Fibroblast of skin of left biceps (primary cell): ENCODE measurements at places on chromosomes 11 and 22.

DNA sequence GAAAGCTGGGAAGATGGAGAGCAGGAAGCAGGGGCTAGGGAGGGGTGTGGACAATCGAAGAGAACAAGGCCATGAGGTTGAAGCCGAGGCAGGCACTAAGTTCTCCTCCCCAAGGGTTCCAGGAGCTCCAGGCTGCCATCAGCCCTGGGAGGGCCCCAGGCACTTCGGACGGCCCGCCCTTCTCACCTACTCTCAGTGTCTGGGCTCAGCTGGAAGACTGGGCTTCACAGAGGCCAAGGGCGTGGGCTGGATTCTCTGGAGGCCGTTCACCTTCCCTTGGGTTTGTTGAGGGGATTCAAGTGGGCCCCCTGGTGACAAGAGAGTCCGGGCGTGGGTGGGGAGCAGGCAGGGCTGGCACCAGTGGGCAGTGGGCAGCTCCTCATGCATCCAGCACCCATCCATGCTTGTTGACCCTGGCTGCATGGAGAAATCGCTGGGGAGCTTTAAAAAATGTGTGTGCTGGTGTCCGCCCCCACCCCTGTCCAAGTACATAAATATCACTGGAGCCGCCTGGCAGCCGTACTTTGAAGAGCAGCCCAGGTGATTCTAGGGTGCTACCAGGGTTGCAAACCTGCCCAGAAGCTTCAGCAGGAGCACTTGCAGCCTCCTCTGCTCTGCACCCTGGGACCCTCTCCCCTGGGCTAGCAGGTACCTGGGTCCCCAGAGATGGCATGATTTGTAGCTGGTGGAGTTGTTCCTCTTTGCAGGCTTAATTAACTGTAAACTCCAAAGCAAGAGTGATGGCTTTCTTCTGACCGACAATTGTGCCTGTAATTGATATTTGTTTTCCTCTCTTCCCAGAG lies 74.3 kb downstream of the RTL6 start:
- DNase-seq, result no peak

- DNase-seq, result no peak
Measured at GRCh38 chr11:19263333-19263732, 22.6 kb upstream of the E2F8 start.

DNA sequence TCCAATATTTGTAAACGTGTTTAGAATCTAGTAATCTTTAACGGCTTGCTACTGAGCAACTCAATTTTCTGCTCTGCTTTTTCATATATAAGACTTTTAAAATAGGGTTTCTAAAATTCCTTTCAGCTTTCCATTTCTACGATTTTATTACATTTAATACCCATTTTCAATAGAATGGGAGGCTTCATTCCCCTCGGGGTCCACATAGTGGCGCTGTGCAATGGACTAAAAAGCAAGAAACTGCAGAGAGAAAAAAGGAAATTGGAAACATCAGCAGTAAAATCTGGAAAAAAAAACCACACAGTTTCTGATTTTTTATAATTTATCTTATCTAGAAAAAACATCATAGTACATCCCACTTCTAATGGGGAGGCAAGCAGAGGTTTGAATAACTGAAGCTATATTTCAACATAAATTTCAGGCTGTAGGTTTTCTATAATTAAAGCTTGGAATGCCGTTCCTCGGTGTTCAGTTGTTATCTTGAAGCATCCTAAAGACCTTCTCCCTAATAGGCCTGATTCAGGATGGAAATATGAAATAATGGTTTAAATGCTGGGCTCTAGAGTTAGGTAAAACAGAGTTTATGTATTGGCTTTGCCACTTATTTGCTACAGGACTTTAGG lies 18.7 kb upstream of the JHY start:
- no peak for DNase-seq

DNA sequence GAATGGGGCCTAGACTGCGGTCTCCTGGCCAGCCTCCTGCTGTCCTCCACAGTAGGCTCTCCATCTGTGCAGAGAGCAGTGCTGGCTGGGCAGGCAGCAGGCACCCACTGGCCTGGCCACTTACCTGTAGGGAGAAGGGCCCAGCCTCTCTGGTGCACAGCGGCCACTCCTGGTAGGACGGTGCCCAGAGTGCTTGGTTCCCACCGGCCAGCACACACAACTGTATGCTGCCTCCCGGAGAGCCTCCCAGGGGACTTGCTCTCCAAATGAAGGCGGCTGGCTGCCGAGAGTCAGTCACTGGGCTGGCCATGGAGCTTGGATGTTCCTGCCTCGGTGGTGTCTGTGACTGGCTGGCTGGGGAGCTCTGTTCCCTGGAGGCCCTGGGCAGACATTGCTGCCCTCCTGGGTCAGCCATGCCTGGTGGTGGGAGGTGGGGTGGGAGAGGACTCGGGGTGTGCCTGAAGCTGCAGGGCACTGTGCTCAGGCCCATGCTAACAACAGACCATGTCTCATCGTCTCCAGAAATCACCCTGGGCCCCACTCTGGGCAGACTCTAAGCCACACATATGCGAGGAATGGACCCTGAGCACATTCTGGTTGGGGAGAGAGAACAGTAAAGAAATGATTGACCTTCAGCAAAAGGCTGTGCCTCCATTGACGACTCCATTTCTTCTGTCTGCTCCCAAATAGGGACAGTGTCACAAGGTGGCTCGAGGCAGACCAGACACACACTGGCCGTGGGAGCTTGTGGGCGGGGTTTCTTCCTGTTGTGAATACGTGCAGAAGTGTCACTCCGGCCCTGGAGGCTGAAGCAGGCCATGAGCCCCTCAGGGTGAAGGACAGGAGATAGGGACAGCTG lies 350.8 kb downstream of the TBC1D22A start:
- no peak for DNase-seq

- no peak for DNase-seq
Measured at GRCh38 chr11:24298146-24298545, 198.7 kb upstream of the LUZP2 start.

GRCh38 chr11:110479108-110480101 lies 49.7 kb downstream of the FDX1 start:
- no peak for DNase-seq
